Thoracic aorta (tissue), 2 donors: ENCODE measurements at places on chromosomes 2 and 18. TPM values are rescaled to one million over a fixed set of nuclear protein-coding genes. Genes with fewer than 3 reads are reported as not detected.

DNA sequence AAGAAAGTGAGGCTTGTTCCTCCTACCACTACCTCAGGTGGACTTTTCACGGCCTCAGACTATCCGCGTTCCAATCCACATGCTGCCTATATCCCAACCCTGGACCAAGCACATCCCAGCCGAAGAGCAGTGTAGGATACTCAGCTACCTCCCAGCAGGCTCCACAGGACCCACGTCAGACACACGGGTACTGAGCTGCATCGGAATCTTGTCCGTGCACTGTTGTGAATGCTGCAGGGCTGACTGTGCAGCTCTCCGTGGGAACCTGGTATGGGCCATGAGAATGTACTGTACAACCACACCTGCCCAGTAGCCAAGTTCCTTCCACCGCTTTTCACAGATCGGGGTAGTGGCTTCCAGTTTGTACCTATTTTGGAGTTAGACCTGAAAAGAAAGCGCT lies 22.3 kb downstream of the IL37 start:
- DNase-seq, result no peak
- H3K36me3 ChIP-seq, result no peaks in the 10 kb centered on the region
- no peaks in the 10 kb centered on the region for H3K4me1 ChIP-seq
- H3K27me3 ChIP-seq, result no peaks in the 10 kb centered on the region
- H3K27ac ChIP-seq, result no peak overlapping the region

DNA sequence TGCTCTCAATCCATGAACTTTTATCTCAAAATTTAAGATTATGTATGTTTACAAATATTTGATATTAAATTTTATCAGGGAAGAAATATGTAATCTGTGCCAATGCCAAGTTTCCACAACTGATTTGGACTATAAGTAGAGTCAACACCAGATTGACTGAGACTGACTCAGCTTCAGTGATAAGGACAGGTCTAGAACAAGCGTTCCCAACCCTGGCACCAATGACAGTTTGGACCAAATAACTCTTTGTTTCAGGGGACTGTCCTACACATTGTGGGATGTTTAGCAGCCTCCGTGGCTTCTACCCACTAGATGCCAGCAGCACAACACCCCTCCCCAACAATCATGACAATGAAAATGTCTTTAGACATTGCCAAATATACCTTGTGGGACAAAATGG lies 165.3 kb downstream of the THADA start:
- peak overlapping the region; percentile 45 for H3K27ac ChIP-seq
- H3K27me3 ChIP-seq, result no peaks in the 10 kb centered on the region
- no peak overlapping the region for H3K4me3 ChIP-seq
- H3K4me1 ChIP-seq, result peaks cover 34% of the 10 kb centered on the region
- no peak for DNase-seq

DNA sequence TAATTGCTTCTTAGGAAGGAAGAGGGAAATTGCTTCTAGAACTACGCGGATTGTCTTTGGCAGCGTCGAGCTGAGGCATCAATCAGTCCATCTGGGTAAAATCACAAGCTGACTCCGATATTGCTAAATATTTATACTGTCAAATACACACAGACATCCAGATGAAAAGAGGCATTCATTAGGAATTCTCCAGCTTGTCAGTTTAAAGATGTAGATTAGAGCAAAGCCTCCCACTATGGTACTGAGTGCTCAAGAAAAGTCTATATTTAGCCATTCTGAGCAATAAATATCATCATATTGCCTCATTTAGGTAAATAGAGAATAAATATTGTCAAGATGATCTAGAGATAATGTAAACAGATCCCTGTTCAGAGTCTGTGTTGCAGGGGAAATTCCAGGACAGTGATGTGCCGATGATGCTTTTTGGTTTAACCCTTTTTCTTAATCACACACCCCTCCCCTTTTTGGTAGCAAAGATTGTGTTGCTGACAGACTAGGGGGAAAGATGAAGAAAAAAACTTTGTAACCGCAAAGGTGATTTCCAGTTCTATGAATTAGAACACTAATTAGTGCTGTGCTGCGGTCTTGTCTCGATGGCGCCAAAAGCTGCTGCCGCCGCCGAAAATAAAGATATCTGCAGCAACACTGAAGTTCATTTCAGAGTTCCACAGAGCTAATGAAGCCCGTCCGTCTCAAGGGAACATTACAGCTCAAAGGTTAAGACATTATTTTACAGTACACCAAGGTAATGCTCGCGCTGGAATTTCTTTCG lies 171.8 kb downstream of the PTGR3 start:
- no peaks in the 10 kb centered on the region for H3K27me3 ChIP-seq
- no peak overlapping the region for H3K4me3 ChIP-seq
- H3K4me1 ChIP-seq, result no peaks in the 10 kb centered on the region
- no peak for DNase-seq
- H3K27ac ChIP-seq, result no peak overlapping the region

DNA sequence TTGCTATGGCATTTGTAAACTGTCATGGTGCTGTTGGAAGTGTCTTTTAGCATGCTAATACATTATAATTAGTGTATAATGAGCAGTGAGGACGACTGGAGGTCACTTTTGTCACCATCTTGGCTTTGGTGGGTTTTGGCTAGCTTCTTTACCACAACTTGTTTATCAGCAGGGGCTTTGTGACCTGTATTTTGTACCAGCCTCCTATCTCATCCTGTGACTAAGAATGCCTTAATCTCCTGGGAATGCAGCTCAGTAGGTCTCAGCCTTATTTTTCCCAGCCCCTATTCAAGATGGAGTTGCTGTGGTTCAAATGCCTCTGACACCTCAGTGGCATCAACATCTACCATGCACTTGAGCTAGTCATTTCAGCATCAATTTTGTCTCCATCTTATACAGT lies 29.7 kb downstream of the LYPD6 start:
- no peaks in the 10 kb centered on the region for H3K4me1 ChIP-seq
- H3K36me3 ChIP-seq, result no peaks in the 10 kb centered on the region
- no peak overlapping the region for H3K4me3 ChIP-seq
- H3K27ac ChIP-seq, result no peak overlapping the region
- DNase-seq, result no peak

VWC2L gene
- 0.27 TPM for total RNA-seq

IL1RL2 gene
- 0.68 TPM for total RNA-seq

ACTG2 gene
- total RNA-seq, result 325 TPM

SKOR2 gene
- not detected for total RNA-seq

UBE2E3 gene
- 49.7 TPM for total RNA-seq

GRCh38 chr2:60025496-60025895 lies 528.0 kb downstream of the BCL11A start:
- no peak overlapping the region for H3K4me3 ChIP-seq
- no peaks in the 10 kb centered on the region for H3K36me3 ChIP-seq
- no peaks in the 10 kb centered on the region for H3K4me1 ChIP-seq
- H3K27ac ChIP-seq, result no peak overlapping the region
- no peaks in the 10 kb centered on the region for H3K27me3 ChIP-seq
- no peak for DNase-seq

DNA sequence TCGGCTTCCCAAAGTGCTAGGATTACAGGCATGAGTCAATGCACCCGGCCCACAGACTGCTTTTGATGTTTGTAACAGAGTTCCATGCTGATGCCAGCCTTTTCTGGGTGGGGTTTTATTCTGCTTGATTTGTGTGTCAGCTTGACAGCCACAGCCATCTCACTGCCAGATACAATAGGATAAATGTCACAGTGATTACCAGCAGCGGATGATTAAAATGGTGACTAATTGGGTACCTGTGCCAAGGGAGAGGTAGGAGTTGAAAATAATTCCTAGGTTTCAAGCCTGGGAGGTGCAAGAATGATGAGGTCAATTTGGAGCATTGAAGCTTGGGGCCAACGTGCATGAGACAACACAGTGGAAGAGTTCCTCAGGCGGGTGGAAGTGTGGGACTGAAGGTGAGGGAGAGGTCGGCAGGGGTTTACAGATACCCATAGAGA lies 39.4 kb downstream of the SH2D6 start:
- H3K27ac ChIP-seq, result no peak overlapping the region
- H3K36me3 ChIP-seq, result no peaks in the 10 kb centered on the region
- no peaks in the 10 kb centered on the region for H3K4me1 ChIP-seq
- no peak overlapping the region for H3K4me3 ChIP-seq
- no peaks in the 10 kb centered on the region for H3K27me3 ChIP-seq
- no peak for DNase-seq

GRCh38 chr2:33190393-33190937 lies 243.7 kb downstream of the LTBP1 start:
- H3K4me3 ChIP-seq, result no peak overlapping the region
- peaks cover 38% of the 10 kb centered on the region for H3K36me3 ChIP-seq
- peaks cover 12% of the 10 kb centered on the region for H3K4me1 ChIP-seq
- peak overlapping the region; percentile 43 for H3K27ac ChIP-seq

MC4R gene
- not detected for total RNA-seq

GRCh38 chr2:27815860-27816438 lies 44.4 kb downstream of the MRPL33 start:
- H3K4me1 ChIP-seq, result no peaks in the 10 kb centered on the region
- no peak for DNase-seq
- H3K27ac ChIP-seq, result no peak overlapping the region
- H3K36me3 ChIP-seq, result no peaks in the 10 kb centered on the region
- no peaks in the 10 kb centered on the region for H3K27me3 ChIP-seq
- no peak overlapping the region for H3K4me3 ChIP-seq
